Endothelial cell of coronary artery (primary cell): ENCODE measurements at places on chromosomes 12 and 14. TPM values are rescaled to one million over a fixed set of nuclear protein-coding genes. Genes with fewer than 3 reads are reported as not detected.

The TAS2R7 gene
- 0.09 TPM in 1 of 2 replicates, not detected in the other for total RNA-seq

The FAM186B gene
- 0.09 TPM in 2 replicates for total RNA-seq

The MYH6 gene
- not detected in 2 replicates for total RNA-seq

The GARIN6 gene
- not detected in 2 replicates for total RNA-seq

The TAMALIN gene
- 30.7 and 41.4 TPM in 2 replicates for total RNA-seq

The SOAT2 gene
- total RNA-seq: not detected in 2 replicates

The SIX6 gene
- total RNA-seq: not detected in 2 replicates

The TMTC1 gene
- 2.8 and 45.8 TPM in 2 replicates for total RNA-seq

The LRR1 gene
- 16.8 and 29.2 TPM in 2 replicates for total RNA-seq

The PTCSC3 gene
- not detected in 2 replicates for total RNA-seq

The PRR4 gene
- total RNA-seq: 0.18 and 0.66 TPM in 2 replicates

The CLSTN3 gene
- 14.3 and 17.2 TPM in 2 replicates for total RNA-seq
